Stimulated activated CD8-positive, alpha-beta memory T cell treated with anti-CD3 and anti-CD28 coated beads, Interleukin-4, amount 100 ng/mL, for 24 hours (primary cell): ENCODE measurements at places on chromosomes 4 and X.

- no peak for DNase-seq
These were observed 16.5 kb upstream of the VAMP7 start for GRCh38 chrX:155864655-155865054.

GRCh38 chr4:5009796-5010195, 9.5 kb downstream of the CYTL1 start:
- DNase-seq, result no peak

GRCh38 chr4:8092282-8092681, 66.3 kb downstream of the ABLIM2 start:
- no peak for DNase-seq

GRCh38 chr4:158769175-158769921, 522 bp downstream of the FNIP2 start:
- DNase-seq, result peak; percentile 7

- DNase-seq, result no peak
These were observed 53.1 kb downstream of the HPRT1 start for GRCh38 chrX:134513091-134513490.

DNA sequence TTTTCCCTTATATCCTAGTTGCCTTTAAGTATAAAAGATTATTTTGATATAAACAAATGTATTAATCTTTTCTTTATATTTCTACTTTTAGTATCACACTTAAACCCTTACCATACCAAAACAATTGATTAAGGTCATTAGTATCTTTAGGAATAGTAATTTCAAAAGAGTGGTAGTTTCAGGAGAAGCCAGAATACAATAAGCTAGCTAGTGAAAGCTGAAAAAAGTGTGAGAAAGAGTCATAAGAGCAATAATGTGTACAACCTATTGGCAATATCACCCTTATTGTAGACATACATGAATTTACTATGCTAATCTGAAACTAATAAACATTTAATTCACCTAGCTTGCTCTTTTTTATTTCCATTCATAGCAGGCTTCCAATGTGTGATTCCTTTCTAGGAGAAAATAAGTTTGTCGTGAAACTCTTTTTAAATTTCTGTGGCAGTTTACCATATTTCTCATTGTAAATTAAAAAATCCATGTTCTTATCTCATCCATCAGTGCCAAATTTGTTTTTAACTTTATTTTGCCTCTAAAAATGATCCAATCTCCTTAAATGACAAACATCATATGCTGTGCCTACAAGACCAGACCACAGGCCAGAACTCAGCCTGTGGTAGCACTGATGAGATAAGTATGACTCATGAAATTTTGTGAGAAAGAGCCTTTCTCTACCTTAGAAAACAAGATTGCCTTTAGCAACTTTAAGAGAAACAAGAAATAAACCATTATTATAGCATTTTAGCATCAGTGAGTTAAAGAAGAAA, 8.1 kb downstream of the NEK1 start:
- DNase-seq, result no peak

DNA sequence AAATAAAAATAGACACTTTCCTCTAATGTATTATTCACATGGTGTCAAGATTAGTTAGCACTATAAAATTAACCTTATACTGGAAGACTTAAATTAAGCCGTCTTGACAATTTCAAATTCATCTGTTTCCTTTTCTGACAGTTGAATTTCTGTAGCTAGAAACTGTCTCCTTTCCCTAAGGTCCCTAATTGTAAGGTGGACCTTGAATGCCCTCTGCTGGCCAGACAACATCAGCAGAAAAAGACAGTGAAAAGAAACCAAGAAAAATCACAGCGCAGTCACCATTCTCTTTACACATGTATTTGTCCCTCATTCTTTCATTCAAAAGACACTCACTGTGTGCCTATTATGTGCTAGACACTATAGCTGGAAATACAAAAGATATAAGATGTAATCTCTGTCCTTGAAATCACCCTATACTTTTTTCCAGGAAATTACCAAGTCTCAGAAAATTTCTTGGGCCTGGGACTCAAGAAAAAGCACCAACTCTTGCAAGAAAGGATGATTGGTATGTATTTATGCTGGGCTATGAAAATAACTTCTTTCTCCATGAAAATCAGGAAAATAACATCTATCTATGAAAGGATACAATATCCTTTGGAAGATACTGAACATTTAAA, 32.7 kb upstream of the AMBN start:
- peak; percentile 3 for DNase-seq

- no peak for DNase-seq
These were observed 3.0 kb downstream of the ATP2B3 start for GRCh38 chrX:153520287-153520917.

- DNase-seq, result peak; percentile 67
These were observed 17.3 kb downstream of the APLN start for GRCh38 chrX:129637217-129638109.

GRCh38 chr4:185033950-185034349, 15.7 kb downstream of the HELT start:
- DNase-seq, result no peak

DNA sequence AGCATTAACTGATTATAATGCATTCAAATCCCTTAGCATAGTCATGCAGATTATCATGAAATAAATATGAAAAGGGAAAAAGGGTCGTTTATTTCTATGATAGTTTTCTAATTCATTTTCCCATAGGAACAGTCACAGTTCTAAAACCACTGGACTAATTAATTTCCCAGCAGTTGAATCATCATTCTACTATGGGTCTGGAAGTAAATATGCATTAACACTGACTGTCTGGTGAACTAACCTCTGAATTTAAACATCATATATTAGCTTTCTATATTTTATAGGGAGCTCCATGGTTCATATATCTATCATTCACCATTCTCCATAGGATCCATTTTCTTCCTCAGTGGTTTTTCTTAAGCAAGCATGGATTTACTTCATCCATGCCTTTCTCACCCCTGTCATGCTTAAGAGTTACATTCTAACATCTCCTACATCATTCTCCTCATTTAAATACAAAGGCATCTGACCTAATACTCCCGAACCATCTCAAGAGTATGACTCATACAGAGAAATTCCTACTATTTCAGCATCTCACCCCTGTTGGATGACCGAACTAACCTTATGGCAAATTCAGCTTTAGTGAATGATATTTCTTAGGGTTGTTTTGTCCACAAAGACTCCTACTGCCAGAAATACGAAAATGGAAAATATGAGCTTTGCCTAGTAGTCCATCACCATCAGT, 198.7 kb upstream of the ADAMTS3 start:
- no peak for DNase-seq

GRCh38 chrX:118901991-118902390, 72.4 kb upstream of the LONRF3 start:
- DNase-seq, result no peak

DNA sequence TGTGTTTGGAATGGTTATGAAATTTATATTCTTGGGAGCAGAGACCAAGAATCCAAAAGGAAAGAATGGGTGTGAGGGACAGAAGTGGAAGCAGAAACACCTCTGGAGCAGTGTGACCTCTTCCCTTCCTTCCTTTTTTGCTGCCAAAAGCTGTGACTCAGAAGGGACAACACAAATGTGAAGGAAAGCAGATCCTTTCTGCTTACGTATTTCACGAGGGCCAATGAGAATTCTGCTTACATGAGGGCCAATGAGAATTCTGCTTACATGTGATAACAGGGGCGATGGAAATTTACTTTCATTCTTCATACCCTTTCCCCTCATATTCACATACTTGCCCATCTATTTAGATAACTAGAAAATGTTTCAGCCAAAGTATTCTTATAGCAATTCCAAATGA, 404.6 kb downstream of the PRDM5 start:
- no peak for DNase-seq

DNA sequence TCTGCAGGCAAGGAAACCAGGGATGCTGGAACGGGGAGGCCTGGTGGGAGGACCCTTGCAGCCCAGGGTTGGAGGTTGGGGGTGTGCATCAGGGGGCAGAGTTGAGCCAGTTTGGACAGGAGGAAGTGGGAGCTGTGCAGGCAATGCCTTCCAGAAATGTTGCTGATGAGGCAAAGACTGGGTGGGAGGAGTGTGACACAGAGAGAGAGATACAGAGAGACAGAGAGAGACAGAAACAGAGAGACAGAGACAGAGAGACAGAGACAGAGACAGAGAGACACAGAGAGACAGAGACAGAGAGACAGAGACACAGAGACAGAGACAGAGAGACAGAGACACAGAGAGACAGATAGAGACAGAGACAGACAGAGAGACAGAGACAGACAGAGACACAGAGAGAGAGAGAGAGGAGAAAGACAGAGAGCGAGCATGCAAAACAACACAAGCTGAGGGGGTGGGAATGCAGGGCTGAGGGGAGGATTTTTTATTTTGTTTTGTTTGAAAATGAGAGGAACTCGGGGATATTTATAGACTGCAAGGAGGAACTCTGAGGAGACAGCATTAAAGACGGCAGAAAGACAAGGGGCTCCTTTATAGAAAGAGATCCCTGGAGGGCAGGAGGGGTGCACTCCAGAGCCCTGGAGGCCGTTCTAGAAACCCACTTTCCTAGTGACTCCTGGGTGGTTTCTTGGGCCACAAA, 1.9 kb upstream of the HAUS3 start:
- no peak for DNase-seq

DNA sequence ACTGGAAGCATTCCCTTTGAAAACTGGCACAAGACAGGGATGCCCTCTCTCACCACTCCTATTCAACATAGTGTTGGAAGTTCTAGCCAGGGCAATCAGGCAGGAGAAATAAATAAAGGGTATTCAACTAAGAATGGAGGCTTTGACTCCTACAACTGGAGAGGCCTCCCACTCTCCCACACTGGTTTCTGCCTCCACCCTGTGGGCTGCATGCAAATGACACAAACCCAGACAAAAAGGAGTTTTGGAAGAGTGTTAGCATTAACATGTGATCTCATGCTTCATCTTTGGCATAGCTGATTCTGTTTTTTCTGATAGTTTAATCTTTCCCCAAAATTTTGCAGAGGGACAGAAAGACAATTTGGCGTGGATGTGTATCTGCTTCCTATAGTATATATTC, 80.8 kb upstream of the IQCM start:
- DNase-seq, result no peak

DNA sequence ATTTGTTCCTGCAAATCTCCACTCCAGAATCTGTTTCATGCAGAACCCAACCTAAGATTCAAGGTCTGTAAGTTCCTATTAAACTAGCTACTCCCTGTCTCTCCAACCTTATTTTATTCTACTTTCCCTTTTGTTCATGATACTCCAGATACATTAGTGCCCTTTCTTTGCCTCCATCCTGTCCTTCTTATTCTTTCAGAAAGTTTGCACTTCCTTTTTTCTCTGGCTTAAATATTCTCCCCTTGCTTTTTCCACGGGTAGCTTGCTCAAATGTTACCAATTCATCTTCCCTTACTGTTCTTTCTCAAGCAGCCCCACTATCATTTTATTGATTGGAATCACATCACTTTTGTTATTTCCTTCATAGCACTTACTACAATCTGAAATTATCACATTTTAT, 72.1 kb downstream of the CAMK2D start:
- DNase-seq, result no peak

DNA sequence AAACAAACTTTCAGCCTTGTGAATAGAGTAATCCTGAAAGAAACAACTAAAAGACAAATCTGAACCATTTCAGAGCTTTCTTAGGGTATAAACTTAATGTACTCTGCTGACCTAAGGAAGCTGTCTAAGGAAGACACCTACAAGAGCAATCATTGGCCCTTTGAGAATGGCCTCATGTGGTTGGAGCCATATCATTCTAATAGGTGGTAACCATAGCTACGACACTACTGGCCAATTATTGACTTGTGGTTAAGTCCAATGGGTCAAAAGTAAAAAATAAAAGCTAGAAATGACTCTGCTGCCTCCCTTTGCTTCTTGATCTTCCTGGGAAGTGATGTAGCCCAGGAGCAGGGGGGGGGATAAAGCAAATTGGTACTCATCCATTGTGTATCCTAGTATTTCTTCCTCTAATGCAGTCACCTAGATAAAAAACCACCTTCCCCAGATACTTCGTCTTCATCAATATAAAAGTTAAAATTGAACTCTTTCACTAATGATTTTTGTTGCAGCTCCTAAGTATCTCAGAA, 547.0 kb downstream of the ARAP2 start:
- DNase-seq, result no peak

GRCh38 chrX:71098302-71098701, 2.7 kb downstream of the FOXO4 start:
- peak; percentile 61 for DNase-seq

GRCh38 chr4:134531013-134531412, 329.4 kb upstream of the PABPC4L start:
- DNase-seq, result no peak

- no peak for DNase-seq
These were observed 41.0 kb upstream of the UGT2B17 start for GRCh38 chr4:68617003-68617698.

- no peak for DNase-seq
These were observed 95.6 kb downstream of the ADAMTS3 start for GRCh38 chr4:72473434-72473900.

- no peak for DNase-seq
These were observed 9.7 kb upstream of the LAP3 start for GRCh38 chr4:17567271-17567670.

- DNase-seq, result no peak
These were observed 804.2 kb downstream of the CENPC start for GRCh38 chr4:66741081-66741480.

- no peak for DNase-seq
These were observed 1953.0 kb upstream of the IGFBP7 start for GRCh38 chr4:59063015-59063720.

DNA sequence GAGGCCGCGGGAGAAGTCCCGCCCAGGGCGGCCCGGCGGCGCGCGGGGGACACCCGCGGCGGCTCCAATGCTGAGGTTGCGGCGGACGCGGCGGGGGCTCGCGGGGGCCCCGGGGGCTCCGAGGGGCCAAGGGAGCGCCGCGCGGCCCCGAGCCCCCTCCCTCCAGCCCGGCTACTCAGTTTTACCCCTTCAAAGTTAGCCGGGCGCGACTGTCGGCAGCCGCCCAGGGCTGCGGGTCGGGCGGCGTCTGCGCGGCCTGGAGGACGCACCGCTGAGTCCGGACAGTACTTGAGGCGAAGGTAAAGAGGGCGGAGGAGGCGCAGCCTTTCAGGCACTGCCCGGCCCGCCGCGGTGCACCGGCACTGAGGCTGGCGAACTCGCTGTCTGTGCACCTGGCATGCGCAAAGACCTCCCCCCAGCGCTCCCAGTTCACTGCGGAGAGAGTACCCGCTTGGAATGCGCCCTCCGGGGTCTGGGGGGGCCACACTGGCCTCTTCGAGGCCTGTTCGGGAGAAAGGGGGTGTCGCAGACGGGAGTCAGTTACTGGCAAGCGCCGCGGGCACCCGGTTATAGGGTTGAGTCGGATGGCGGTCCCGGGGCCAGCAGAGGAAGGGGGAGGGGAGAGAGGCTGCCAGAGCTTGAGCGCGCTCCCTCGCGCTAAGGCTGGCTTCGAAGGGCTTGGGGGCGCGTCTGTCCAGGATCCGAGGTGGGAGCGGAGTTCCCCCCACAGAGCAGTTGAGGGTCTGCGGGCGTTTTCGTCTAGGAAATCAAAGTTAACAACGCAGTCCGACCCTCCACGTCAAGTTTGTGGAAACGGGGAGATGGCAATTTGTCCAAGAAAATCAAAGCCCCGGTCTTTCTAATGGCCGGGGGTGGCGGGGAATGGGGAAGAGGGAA, 1.1 kb downstream of the PCDH19 start:
- no peak for DNase-seq

GRCh38 chr4:113732967-113733527, 28.5 kb downstream of the CAMK2D start:
- DNase-seq, result no peak

GRCh38 chr4:3481113-3481531, 18.0 kb downstream of the DOK7 start:
- DNase-seq, result no peak
